Stimulated activated naive CD4-positive, alpha-beta T cell treated with Interleukin-2 at 50 U/mL for 16 hours (primary cell): ENCODE measurements at places on chromosomes 4 and X.

DNA sequence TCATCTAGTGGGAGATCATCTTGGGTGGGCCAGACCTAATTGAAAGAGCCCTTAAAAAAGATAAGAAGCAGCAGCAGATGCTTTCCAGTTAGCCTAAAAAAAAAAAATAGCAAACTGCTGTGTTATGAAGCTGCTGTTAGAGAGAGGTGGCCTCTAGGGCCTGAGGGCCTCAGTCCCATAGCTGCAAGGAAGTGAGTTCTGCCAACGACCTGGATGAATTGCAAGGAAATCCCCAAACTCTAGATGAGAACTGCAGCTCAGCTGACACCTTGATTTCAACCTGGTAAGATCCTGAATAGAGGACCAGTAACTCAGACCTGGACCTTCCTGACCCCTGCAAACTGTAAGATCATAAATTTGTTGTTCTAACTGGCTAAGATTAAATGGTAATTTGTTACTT, 275.2 kb downstream of the TENM3 start:
- DNase-seq, result no peak

- no peak for DNase-seq
Measured at GRCh38 chrX:119981286-119982070, 37.9 kb upstream of the NKAP start.

DNA sequence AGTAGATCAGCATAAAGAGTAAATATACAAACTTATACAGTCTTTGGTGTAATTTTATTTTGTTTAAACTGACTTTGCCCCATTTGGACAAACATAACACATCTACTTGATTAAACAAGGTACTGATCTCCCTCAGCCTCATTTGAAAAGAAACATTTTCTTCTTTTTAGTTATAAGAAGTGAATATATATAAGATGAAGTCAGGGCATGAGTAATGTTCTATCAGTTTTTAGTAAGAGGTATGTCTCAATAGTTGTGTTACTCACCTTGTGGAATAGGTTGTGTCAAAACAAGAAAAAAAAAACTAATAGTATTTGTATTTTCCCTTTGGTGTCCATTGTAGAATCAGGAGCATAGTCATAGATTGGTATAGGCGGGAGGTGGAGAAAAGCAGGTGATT, 327.4 kb downstream of the RPA4 start:
- DNase-seq, result no peak

GRCh38 chr4:48575964-48576363, 85.9 kb downstream of the ZAR1 start:
- DNase-seq, result no peak

DNA sequence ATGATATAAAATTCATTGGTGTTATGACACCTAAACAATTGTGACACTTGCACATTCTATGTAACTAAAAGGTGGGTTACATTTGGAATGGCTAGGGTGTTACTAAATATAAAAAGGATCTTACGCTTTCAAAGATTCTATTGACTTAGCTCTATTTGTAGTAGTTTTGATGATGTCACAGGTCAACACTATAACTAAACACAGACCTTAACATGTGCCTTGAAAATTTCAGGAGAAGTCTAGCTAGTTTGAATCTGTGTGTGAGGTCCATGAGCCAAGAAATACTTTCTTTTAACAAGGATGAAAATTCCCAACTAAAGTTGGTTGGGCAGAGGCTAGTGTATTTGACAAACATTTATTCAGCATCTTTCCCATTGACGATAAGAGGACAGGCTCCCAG, 298.0 kb downstream of the GPAT3 start:
- DNase-seq, result no peak

DNA sequence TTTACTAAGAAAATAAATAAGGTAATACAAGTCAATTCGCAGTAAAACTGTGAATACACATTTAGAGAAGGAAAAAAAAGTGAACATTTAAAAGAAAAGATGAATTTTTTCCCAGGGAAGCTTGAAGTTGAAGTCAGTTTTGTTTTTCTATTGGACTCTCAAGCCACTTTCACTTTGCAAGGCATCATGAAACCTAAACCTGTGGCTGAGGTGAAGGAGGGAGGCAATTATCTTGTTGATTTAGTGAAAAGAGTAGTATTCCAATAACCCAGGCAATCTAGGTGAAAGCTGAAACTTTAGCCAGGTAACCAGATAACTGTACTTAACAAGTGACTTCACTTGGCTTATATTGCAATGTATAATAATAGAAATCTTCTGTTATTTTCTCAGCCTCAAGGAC, 138.6 kb downstream of the HDX start:
- DNase-seq, result no peak
